ENCODE measurements at places on chromosomes 4 and X.

GRCh38 chr4:158588285-158588684 lies 66.6 kb downstream of the RXFP1 start:
- DNase-seq, result no peak

DNA sequence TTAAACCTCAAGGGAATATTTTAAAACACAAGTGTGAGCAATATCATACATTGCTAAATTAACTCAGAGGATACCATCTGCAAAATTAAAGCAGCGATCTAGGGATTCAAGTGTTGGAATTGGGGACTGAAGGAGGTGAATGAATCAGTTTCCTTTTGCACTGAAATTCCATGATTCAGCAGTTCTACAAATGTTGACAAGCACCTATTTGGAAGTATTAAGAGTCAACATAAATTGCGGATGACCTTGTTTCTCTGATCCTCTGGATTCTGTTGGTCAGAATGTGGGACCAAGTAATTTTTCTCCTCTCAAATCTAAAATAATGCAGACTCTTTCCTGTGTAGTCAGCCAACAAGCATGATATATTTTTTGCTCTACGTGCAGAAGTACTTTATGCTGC lies 78.8 kb downstream of the LDB2 start:
- DNase-seq, result no peak

DNA sequence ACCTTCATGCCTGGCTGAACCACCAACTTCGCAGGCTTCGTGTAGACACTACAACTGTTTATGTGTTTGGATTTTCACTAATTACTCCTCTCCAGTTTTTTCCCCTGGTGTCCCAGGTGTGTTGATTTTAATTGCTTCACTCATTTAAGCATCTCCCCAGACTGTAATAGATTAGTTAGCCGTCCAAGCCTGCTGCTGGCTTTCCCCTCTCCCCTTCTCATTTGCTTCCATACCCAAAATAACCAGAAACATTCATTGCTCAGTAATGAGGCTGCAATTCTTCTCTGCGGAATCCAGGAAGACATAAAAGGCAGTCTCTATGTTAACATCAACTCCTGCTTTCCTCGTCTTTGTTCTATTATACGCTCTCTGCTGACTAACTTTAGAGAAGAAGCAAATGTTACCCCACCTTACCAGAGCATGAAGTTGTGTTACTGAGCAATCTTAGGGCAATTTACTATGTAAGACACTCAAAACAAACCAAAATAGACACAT lies 37.9 kb upstream of the SCRG1 start:
- no peak for DNase-seq

DNA sequence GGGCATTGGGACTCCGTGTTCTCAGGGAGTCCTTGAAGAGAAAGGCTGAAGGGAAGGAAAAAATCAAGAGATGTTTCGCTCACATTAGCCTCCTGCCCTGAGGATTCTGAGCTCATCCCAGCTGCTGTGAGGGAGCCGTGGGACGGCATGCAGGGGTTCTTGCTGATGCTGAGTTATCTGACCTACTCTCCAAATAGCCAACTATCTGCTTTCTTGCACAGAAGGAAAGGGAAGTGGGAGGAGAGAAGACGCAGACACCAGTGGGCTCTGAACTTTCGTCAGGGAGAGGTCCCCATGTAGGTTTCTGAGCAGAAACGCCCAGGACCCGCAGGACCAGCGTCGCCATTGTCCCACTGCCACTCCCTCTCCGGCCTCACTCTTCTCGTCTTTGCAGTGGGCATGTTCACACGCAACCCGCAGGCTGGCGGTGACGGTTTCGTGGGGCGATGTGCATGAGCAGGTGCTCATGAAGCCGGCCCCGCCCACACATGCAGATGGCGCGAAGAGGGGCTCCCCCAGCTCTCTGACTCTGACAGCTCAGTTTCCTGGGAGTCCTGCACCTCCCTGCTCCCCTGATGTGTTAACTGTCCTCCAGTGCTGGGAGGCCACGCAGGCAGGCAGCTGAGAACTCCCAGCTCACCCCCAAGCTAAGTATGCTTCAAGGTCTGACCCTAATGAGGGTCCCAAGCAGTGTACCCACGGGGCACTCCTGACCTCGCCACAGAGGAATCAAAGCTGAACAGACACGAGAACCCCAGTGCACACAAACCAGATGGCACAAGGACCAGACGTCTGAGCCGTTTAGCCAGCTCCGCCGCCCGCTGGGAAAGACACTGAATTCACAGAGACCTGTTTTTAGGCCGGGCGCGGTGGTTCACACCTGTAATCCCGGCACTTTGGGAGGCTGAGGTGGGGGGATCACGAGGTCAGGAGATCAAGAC lies 13.6 kb upstream of the ABLIM2 start:
- DNase-seq, result no peak

DNA sequence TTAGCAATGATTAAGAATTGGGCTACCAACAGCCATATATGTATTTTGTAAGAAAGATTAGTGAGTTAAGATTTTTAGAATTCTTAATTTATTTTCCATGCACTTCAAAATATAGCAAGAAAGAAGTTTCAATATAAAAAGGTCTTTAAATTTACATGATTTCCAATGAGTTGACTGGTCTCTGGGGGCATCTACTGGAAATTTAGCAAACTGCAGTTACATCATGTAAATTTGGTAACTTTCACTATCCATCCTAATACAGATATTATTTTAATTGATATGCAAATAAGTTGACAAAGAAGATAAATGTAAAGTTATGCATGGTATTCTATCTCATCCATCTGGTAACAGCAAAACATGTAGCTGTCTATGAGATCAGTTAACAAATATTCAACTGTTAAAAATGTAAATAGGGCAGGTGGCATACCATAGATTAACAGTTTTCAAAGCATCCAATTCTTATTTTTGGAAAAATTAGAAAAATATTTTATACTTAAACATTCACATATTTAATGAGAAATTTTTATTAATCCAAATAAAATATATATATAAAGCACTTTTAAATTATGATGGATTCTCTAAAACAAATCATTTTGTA lies 29.1 kb downstream of the TTC29 start:
- DNase-seq, result no peak

DNA sequence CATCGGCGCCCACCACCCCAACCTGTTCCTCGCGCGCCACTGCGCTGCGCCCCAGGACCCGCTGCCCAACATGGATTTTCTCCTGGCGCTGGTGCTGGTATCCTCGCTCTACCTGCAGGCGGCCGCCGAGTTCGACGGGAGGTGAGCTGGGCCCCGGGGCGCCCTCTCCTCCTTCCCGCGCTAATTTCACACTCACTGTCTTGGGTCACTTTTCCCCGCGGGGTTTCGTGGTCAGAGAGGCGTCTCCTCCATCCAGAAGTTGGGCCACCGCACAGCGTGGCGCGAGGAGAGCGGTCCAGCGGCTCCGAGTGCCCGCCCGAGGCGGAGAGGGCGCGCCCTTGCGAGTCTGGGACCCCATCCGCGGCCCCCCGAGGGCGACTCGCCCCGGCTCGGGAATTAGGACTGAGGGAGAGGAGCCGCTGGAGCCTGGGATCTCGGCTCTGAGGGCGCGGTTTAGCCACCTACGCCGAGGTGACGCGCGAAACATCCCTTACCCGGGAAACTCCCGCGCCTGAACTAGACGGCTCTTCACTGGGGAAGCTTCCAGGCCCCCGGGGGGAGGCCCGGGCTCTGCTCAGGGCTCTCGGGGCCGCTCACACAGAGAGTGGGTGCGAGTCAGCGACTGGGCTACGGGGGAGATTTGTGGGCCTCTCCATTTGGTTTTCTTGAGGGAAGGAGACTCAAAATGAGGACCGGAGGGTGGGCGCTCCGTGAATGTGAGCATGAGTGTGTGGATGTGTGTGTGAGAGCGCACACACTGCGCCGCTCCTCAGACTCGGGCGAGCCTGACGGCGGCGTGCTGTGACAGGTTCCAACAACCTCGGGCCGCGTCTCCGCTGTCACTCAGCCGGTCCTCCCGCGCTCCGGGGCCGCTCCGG lies 551 bp downstream of the NPNT start:
- DNase-seq, result no peak

- DNase-seq, result no peak
These were observed 232.5 kb downstream of the ARHGAP10 start for GRCh38 chr4:147964266-147964880.

DNA sequence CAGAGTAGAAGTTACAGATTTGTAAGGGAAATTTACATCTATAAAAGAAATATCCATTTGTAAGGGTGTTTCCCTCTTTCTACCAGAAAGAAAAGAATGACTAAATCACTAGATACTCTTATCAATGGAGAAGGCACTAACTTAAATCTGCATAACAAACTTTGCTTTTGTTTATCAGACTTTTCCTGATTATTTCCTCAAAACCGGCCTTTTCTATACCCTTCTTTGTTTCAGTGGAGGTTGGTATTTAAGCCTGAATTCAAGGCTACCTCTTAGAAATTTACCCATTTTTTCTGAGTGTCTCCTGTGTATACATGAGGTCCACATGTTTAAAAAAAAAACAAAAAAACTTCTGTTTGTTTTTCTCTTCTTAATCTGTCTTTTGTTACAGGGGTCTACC lies 80.4 kb upstream of the GRPR start:
- DNase-seq, result no peak

DNA sequence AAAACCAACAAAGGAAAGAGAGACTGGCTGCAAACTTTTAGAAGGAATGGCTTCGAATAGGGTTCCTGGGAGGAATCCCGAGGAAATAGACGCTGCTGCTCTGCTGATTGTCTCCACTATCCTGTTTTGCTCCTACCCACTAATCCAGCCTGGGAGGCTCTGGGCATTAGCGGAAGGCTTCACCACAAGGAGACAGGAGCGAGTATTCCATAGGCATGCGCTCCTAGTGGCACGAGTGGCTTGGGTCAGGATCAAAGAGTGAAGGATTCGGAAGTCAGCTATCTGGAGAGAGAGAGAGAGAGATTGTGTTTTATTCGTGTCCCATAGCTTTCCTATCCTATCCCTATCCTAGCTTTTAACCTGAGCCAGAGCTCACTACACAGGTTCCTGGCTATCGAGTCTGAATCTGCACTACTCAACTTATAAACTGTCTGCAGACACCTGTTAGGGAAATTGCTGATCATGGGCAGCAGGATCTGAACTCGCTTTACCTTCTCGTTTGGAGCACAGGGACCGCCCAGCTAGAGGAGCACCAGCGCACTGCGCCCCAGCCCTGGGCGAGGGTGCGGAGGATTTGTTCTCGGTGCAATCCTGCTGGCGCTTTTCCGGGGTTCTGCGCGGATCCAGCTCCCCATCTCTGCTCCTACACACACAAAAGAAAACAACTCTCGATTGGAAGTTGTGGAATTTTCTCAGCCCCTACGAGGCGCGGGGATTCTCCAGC lies 740 bp upstream of the NPY2R start:
- DNase-seq, result no peak

GRCh38 chr4:149836546-149836945 lies 20.9 kb upstream of the IQCM start:
- DNase-seq, result no peak

DNA sequence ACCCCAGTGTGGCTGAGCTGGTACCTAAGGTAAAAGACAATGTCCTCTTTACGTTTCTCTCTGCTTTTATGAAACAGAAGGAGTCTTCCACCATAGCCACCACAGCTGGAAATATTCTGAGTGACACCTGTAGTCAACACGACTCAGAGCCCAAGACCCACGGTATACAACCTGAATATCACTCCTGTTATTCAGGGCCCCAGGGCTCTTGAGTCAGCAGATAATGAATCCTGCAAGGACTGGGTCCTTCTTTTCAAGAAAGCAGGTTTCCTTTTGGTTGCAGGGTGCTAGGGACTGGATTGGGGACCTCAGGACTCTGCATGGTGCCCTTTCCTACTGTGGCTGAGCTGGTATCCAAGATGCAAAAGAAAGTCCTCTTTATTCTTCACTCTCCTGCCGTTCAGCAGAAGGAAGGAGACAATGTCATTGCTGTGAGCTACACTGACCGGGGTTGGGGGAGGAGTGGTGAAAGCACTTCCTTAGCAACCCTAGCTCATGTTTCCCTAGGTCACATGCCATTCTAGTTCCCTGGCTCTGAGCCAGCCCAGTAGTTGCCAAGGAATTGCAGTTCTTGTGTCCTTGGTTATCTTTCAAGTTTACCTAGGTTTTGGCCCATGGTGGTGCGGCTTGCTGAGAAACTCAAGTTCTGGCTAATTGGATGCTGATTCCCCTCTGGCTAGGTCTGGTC lies 23.7 kb upstream of the UNC5C start:
- no peak for DNase-seq

DNA sequence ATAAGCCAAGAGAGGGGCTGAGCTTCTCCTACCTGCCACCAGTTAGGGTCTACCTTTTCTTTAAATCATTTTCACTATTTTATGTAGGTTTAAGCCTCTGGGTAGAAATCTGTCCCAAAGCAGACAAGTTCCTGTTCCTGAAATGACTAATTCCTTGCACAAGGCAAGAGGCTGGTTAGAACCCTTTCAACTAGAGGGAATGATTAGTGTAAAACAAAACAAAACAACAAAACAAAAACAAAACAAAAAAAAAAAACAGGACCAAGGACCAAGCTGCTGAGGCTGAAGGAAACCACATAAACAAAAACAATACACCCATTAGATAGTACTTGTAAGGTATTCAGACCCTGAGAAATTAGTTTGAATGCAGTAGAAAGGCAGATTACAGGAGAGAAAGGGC lies 62.7 kb downstream of the MAML3 start:
- DNase-seq, result no peak

- DNase-seq, result no peak
These were observed 556.1 kb downstream of the IL1RAPL1 start for GRCh38 chrX:29143356-29143755.

- DNase-seq, result no peak
These were observed 5.8 kb downstream of the CMC4 start for GRCh38 chrX:155065035-155065734.

GRCh38 chr4:150240011-150240410 lies 161.8 kb downstream of the DCLK2 start:
- no peak for DNase-seq

- DNase-seq, result no peak
These were observed 285.0 kb upstream of the AADAT start for GRCh38 chr4:170374770-170375169.

DNA sequence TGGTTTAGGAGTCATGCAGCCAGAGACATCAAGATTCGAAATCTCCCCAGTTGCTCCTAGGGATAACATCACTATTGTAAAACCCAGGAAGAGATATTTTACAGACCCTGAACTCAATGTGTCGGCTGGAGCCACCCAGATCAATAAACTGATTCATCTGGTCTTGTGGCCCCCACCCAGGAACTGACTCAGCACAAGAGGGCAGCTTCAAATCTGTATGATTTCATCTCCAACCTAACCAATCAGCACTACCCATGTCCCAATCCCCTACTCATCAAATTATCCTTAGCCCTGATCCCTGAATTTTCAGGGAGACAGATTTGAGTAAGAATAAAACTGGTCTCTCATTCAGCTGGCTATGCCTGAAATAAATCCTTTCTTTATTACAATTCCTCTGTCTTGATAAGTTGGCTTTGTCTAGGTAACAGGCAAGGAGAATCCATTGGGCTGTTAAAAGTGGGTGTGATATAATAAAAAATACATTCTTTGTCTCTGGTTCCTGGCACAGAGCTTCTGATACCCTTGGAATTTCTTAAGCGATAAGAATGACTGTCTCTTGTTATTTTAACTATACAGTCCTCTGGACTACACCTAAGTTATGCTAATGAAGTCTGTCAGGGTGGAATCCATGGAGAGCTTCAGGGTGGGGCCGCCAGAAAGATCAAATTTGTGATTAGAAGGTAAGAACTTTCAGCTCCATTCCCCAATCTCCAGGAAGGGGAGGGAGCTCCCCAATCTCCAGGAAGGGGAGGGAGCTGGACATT lies 44.3 kb upstream of the TNIP3 start:
- DNase-seq, result no peak
